Activated CD4-positive, alpha-beta T cell treated with anti-CD3 and anti-CD28 coated beads, Interleukin-2, amount 50 U/mL, for 4 hours (primary cell): ENCODE measurements at places on chromosomes 6 and 20.

DNA sequence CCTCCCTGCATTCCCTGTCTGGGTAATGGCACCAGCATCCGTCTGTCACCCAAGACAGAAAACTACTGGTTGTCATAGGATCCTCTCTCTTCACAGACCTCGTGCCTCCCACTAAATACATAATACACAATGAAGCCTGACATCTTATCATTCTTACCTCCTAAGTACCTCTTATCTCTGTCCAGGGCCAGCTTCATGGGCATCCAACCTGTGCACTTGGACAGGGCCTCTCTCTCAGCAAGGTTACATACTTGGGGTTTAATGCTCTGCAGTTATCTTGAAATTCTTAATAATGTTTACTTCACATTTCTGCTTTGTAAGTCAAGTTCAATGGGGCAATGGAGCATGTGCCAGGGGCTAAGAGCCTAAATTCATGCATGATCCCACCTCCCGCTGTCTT, 30.8 kb upstream of the KLHL31 start:
- DNase-seq: no peak

- DNase-seq: no peak
Observed at GRCh38 chr20:24578567-24579415, 109.4 kb downstream of the SYNDIG1 start.

GRCh38 chr20:56752274-56752673, 123.2 kb downstream of the TFAP2C start:
- no peak for DNase-seq

GRCh38 chr6:90179190-90180169, 117.2 kb downstream of the BACH2 start:
- no peak for DNase-seq

GRCh38 chr6:11732036-11732631, 46.5 kb downstream of the ADTRP start:
- peak; percentile 41 for DNase-seq

- DNase-seq: peak; percentile 34
Observed at GRCh38 chr6:56955171-56956155, 556 bp downstream of the BEND6 start.

DNA sequence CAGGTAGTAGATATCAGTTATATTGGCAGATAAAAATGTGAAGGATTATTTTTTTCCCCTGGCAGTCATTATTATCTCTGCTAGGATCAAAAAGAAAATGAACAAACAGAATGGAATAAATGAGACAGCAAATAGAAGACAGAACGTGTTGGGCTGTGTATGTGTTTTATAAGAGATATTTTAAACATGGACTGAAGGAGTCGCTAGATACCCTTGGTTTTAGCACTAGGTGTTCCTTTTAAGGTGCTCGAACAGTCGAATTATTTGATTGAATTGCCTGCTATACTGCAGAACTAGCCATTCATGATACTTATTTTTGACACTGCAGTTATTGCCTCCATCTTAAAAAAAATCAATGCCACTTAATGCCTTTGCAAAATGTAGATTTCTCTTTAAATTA, 3.7 kb downstream of the GRIK2 start:
- DNase-seq: no peak

- DNase-seq: no peak
Observed at GRCh38 chr6:56757588-56757984, 114.9 kb upstream of the DST start.

DNA sequence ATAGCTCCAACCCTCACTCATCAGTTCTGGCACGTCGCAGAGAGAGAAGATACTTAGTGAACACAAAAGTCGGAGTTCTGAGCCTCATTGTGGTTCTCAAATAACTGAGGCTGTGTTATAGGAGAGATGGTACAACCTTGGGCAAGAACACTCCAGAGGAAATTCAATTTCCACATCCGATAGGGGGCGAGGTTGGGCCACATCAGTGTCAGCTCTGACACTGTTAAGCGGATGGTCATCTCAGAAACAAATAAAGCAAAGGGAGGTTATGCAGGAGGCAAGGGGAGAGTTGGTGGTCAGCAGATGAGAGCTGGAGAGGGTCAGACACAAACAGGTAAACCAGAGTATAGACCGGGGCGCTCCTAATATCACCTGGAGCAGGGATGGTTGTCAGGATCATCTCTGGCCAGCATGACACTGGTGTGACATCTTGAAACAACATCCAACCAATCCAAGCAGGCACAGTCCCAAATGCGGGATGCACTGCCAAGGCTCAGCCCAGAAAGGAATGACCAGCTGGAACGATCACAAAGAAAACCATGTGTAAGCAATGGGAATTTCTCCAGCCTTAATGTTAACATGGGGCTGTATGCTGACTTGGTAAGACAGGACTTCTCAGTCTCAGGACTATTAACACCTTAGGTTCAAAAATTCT, 331.8 kb downstream of the HACE1 start:
- no peak for DNase-seq

DNA sequence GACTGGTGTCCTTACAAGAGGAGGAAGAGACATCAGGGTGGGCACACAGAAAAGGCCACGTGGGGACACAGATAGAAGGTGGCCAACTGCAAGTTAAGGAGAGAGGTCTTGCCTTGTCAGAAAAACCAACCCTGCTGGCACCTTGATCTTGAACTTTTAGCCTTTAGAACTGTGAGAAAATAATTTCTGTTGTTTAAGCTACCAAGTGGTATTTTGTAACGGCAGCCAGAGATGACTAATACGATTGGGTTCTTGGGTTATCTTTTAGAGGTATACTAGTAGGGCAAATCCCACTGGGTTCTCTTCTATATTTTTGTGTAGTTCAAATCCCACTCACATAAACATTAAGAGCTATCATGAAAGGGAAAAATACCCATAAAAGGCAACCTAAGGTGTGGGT, 31.9 kb upstream of the ZBTB24 start:
- DNase-seq: no peak

DNA sequence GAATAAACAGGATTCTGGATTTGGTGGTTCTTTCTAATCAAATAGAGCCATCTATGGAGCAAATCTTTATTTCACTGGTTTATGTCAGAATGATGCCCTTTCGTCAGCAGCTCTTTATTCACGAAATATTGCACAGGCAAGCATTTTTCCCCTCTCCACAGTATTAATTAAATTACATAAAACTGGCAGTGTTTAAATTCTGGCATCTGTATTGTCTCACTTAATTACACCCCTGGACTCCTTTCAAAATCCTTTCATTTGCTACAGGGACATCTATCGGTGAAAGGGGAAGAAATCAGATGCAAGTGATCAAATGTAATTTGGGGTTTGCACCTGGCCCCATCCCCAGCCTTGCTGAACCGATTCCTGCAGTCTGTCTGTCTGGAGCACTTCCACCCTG, 801.9 kb downstream of the QKI start:
- DNase-seq: no peak

- no peak for DNase-seq
Observed at GRCh38 chr6:35309611-35310264, 12.1 kb downstream of the DEF6 start.

- no peak for DNase-seq
Observed at GRCh38 chr6:83257791-83258190, 64.6 kb downstream of the RWDD2A start.

- no peak for DNase-seq
Observed at GRCh38 chr20:58480551-58481336, 34.5 kb downstream of the APCDD1L start.

- no peak for DNase-seq
Observed at GRCh38 chr6:35600659-35601125, 88.0 kb upstream of the TULP1 start.

DNA sequence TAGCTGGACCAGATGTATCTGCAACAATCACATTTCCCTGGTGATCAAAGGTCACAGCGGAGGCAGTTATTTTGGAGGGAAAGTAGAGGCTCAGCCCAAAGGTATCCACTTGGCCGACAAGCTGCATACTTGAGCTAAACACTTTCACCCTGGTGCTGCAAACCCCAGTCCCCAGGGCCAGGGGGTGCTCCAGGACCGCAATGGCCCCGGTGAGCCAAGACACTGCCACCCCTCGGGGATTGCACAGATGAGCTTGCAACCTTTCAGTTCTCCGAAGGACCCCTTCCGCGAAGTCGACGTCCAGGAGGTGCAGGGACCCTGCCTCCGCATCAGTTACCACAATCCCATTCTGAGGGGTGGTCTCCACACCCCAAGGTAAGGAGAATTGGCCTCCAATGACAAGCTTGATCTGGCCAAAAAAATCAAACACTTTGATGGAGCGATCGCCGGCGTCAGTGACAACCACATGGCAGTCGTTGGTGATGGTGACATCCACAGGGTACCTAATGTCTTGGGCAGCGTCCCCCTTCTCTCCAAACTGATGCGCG, 823 bp downstream of the NHLRC1 start:
- no peak for DNase-seq

DNA sequence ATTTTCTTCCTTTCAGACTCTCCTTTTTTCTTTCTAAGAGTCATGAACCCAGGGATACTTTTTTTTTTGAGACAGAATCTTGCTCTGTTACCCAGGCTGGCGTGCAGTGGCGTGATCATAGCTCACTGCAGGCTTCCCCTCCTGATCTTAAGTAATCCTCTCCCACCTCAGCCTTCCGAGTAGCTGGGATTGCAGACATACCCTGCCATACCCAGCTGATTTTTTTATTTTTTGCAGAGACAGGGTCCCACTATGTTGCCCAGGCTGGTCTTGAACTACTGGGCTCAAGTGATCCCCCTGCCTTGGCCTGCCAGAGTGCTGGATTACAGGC, 32.8 kb upstream of the IER3 start:
- DNase-seq: no peak

DNA sequence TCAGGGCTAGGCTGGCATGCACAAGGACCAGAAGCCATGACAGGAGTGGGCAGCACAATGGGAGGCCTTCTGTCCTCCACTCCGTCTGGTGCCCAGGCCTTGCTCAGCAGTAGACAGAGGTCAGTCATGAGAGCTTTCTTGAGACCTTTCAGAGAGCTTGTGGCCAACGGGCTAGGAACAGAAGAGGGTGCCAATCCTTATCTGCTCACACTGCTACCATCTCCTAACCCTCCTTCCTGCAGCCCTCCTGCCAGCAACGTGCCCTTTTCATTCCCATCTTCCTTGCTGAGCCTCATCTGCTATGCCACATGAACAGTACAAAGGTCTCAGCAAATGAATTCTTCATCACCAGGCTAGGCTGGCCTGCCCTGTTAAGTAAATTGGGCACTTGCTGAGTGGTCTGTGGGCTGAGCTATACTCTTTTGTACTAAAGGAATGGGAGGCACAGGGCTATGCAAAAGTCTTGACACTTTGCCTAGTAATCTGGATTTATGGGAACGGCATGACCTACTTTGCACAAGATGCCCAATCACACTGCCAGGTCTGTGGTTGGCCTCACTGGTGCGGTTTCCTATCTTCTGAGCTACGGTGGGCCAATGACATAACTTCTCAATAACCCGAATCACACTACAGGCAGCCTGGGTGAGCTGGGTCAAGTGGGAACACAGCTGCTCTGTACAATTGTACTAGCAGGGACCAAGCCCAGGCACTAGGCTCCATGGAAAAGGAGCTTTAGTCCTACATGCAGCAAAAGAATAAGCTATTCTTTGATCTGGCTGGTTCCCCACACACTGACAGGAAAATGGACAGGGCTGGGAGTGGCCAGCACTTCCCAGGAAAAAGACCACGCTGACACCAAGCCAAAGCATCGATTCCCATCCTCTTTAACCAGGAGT, 47.8 kb downstream of the ELOVL5 start:
- DNase-seq: no peak

DNA sequence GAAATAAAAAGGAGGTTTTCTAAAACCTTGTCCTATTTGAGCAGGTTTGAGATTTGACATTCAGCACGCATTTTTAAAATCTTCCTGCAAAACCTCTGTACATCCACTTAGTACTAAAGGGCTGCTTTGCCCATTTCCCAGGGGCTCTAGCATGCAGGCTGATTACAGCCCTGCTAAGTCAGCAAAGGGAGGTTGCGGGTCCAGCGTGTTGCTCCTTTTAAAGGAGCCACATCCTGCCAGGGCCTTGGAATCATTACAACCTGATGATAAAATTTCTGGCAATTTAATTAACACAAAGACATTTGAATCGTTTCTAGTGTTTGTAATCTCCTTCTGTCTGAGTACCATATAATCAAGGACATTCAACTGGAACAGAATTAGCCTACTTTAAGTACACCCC, 455.1 kb upstream of the CITED2 start:
- no peak for DNase-seq

- no peak for DNase-seq
Observed at GRCh38 chr6:40334496-40335270, 252.5 kb downstream of the LRFN2 start.

DNA sequence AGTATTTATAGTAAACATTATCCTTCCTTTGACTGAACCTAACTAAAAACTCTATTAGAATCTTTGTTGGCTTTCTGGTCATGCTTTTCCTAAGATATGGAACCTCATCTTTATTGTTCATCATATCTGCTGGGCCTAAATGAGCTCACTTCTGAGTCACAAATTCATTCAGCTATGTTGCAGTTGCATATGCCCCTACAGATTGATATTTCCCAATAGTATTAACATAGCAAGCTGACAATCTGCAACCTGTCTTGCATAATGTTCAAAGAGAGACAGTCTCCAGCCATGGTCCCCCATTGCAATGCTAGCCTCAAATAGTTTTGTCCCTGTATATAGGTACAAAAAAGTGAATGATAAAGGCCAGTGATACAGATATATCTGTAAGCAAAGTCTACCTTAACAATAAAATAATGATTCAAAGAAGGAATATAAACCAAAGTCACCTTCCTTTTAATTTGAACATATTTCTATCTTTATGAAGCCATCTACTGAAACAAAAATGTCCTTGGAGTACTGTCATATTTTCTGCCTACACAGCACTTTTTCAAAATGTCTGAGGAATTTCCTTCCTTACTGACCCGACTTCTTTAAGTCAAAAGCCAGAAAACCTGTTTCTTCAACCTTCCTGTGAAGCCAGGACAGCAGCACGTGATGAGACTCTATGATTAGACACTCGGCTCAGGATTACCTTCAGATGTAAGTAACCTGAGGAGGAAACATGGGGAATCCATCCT, 140.7 kb downstream of the UBE3D start:
- DNase-seq: no peak

GRCh38 chr6:41654151-41654697, 16.0 kb downstream of the MDFI start:
- DNase-seq: no peak

DNA sequence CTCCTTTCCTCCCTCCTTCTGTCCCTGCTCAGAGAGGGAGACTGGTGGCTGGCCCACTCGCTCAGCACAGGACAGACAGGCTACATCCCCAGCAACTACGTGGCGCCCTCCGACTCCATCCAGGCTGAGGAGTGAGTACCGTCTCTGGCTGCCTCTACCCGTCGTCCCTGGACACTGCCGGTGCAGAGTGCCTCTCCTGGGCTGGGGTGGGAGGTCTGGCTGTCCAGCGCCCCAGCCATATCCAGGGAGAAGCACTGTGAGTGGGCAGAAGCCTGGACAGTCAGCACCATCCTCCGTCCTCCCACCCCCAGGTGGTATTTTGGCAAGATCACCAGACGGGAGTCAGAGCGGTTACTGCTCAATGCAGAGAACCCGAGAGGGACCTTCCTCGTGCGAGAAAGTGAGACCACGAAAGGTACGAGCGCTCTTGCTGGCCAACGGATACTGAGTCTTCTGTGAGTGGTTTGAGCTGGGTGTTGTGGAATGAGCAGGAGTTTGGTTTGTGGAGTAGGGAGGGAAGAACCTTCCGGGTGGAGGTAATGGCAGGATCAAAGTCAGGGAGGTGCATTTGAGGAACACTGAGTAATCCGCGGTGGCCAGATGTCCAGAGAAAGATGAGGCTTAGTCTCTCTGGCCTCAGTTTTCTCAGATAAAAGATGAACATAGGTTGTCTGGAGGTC, 48.1 kb downstream of the SRC start:
- DNase-seq: no peak
